ENCODE measurements at places on chromosomes 7 and 10.
A peak's percentile ranks its signal among the peaks of the same experiment; 100 is the strongest.

DNA sequence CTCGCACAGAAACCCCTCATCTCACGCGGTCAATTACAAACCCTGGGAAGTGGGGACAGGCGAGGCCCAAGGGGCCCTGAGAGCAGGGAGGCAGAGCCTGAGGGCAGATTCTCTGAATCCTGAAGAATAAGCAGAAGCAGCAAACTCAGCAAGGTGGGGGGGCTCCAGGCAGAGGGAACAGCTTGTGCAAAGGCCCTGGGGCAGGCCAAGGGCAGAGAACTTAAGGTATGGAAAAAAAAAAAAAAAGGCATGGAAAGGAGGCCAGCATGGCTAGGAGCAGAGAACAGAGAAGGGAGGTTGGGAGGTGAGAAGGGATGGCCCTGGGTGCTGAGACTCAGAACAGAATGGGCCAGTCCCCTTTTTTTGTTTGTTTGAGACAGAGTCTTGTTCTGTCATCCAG, 32.8 kb upstream of the TNRC18 start:
- DNase-seq, result no peak

GRCh38 chr10:113999531-113999930, 44.1 kb upstream of the ADRB1 start:
- no peak for DNase-seq

- no peak for DNase-seq
Measured at GRCh38 chr7:27245124-27245797, 2.7 kb downstream of the EVX1 start.

GRCh38 chr7:159091041-159091440, 53.6 kb downstream of the VIPR2 start:
- no peak for DNase-seq

DNA sequence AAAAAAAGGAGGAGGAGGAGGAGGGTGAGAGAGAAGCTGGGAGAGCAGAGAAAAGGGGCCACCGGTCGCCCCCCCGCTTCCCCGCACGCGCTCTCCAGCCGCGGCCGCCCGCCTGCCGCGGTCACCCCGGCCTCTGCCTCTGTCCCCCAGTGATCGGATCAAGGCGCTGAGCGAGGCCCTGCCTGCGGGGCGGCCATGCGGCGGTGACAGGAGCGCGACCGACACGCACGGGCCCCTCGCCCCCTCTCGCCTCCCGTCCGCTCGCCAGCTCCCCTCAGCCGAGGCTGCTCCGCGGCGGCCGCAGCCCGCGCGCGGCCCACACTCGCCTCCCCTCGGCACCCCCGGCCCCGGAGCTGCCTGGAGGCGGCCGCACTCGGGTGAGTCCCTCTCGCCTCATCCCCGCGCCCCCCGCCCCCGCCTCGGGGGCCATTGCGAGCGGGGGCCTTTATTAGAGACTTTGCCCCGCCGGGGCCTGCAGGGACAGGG, at the start of gene GTF2I:
Gene GTF2I, plus strand, starts transcription at position 27 of the 486 bp plus-strand sequence. CDS start 31,411 bp downstream, outside the sequence.
- DNase-seq, result no peak

- DNase-seq, result no peak
Measured at GRCh38 chr10:71367271-71367670, 29.4 kb upstream of the CDH23 start.

DNA sequence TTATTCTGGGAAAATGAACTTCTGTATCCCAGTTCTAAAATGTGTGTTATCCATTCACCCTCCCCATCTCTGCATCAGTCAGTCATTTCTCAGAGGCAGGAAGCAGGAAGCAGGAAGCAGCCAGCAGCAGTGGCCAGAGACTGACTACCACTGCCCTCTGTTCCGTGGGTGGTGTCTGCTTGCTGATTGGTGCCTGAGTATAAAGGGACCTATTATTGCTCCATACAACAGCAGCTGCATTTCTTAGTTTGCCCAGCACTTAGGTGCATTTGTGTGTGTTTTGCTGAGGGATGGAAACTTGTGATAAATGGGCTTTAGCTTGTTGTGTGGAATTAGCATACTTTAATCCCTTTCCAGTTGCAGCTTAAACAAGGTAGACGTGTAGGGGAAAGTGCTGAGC, 582.2 kb downstream of the SORCS1 start:
- DNase-seq, result no peak

GRCh38 chr10:21499701-21500577, 25.5 kb downstream of the SKIDA1 start:
- peak; percentile 70 for DNase-seq

DNA sequence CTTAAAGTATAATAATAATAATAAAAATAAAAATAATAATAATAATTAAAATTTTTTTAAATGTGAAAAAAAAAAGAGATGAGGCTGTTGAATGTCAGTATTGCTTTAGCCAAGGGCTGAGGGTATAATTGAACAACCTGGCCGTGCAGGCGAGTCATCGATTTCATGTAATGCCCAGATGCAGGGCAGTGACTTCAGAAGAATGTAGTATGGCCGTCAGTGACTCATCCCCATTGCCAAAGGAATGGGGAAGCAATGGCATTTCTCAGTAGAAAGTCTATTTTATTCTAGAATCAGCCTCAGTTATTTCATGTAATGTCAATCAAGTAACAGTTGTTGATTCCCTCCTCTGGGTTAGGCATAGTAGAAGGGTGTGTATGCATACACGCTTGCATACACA, 516.4 kb downstream of the GLRX3 start:
- DNase-seq, result no peak

- no peak for DNase-seq
Measured at GRCh38 chr10:73867126-73867807, 7.1 kb downstream of the CAMK2G start.

GRCh38 chr7:158587162-158588084, at the start of gene PTPRN2:
Gene PTPRN2, minus strand, starts transcription at chr7:158587823.
- DNase-seq, result peak; percentile 84

DNA sequence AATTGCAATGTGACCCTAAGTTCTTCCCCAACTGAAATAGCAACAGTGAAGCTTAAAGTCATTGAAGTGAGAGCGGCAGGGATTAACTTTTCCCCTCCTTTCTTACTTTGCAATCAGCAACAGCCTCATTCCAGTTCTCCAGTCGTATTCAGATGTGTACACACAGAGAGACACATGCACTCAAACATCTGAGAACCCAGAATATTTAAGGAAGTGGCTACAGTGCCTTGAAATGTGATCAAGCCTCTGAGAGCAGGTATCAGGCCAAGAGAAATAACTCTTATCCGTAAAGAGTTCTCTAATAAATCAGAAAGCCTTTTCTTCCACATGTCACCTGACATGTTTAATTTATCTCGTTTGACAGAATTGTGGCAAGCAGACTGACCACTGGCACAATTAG, 388.9 kb upstream of the NPVF start:
- no peak for DNase-seq

DNA sequence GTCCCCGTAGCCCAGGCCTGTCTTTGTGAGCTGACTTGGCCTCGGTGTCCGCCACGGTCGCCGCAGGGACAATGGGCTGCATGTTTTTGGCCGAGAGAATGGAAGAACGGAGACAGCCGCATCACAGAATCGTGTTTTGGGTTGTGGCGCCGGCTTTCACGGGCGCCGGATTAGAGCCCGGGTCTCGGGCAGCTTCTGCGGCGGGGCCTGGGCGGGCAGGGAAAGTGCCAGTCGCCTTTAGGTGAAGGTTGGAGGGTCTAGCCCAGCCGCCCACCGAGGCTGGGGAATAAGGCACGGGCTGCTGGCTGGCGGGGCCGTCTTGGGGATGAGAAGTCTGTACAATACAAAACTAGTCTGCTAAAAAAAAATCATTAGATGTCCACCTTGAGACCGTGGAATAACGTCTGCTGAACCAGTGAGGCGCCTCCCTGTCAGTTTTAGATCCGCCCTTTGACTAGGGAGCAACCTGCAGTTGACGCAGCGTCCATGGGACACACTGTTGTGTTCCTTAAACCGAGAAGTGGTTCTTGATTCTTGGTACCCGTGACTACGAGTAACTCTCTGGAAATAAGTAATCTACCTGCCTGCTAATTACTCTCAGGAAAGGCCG, 577 bp downstream of the DNAJB9 start:
- peak; percentile 86 for DNase-seq

- no peak for DNase-seq
Measured at GRCh38 chr7:153891990-153892389, 160.2 kb upstream of the DPP6 start.

DNA sequence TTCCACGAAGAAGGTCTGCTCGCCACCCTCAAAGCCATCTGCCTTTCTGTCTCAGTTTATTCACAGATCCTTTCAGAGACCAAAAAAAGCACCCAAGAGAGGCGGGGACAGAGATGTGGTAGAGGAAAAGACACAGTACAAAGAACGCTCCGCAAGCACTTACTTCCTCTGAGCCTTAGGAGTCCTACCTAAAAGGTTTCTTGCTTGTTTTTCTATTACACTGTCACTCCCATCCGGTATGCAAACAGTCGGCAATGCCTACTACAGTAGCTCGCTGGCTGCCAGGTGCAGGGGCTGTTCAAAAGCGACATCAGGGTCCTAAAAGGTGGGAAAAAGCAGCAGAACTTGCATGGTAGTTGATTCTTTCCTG, 816 bp downstream of the TECPR1 start:
- peak; percentile 88 for DNase-seq

- peak; percentile 62 for DNase-seq
Measured at GRCh38 chr7:66894463-66895080, 26.5 kb upstream of the TMEM248 start.

DNA sequence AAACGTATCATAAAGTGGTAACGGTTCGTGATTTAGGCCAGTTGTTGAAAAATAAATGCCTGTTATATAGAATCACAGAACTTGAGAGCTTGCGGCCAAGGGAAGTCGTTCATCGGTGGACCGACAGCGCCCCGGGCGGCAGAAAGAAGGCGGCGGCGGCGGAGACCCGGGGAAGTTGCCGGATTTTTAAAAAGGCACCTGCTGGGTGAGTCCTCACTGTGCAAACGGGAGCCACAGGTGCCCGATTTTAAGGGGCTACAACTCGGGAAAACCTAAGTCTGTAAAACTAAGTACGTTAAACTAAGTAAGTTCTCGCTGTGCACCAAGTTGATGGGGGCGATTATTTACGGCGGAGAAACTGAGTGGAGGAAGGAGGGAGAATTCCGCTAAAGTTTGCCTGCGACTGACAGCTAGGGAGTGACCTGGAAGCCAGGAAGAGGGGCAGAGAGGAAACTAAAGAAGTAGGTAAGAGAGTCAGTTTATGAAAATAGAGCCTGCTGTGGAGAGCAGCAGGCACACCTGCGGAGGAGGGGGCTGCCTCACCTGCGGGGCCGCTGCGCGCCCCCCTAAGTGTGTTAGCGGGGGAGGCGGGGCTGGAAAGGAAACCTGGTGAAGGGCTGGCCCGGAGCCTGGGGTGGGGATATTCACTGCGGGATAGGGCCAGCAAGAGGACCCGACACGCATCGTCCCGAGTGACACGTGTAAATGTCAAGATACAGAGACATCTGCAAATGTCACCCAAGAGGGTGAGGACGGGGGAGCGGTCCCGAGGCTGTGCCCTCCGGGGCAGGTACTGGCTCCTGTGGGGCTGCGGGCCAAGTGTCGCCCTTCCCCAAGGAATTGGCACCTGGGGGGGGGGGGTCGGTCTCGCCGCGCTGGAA, 996 bp downstream of the ADAM12 start:
- peak; percentile 70 for DNase-seq

DNA sequence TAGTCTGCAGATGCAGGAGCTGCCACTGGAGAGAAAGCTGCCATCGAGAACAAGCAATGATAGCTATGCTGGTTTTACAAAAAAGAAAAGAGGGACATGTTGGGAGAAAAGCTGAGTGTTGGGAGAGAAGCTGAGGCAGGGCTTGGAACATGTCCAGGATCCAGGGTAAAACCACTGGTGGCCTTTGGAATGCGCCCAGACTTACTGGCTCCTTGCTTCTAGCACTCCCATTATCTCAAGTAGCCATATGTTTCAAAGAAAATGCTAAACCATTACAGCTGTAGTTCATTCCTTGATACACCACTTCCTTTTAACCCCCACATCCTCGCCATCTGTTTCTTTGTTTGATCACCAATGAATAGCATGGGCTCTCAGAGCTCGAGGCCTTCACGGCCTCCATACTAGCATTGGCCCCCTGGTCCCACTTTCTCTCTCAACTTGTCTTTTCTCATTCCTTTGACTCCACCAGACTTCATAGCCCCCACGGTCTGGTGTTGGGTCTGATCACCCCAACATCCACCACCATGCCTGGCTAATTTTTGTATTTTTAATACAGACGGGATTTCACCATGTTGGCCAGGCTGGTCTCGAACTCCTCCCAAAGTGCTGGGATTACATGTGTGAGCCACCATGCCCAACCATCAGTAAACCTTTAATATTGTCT, 23.8 kb upstream of the PLAC9 start:
- no peak for DNase-seq

DNA sequence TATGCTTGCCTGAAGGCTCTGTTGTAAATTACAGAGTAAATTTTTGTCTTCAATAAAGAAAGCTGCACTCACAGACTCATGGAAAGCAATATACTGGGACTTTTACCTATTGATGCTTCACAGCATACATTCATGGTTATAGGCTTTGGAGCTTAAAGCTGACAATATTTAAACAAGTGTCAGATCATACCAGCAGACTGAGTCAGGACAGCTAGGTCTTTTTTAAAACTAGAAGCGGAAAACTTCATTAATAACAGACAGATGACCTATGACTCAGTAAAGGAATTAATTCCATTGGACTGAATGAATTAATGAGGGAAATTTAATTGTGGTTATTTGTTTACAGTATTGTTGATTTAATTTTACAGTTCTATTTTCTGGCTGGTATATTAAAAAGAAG, 165.8 kb upstream of the DGKB start:
- no peak for DNase-seq

GRCh38 chr7:156635529-156636385, 4.8 kb upstream of the RNF32 start:
- no peak for DNase-seq

- DNase-seq, result no peak
Measured at GRCh38 chr7:36486336-36486735, 96.7 kb downstream of the ANLN start.

DNA sequence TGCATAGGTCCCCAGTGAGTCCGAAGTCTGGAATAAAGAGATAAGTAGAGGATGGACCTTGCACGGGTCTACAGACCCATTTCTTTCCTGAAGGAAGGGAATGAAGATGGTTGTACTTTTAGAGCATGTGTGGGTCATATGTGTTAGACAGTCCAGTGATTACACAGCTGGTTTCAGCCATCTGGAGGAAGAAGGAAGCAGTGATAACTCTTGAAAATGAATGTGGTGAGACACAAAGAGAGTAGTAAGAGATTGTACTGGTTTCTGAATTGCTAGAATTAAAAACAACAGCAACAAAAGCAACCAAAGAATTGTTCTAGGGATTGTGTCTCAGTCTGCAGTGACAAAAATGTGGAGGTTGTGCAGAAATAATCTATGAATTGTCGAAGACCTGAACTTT, 258.9 kb downstream of the SUGCT start:
- DNase-seq, result no peak

DNA sequence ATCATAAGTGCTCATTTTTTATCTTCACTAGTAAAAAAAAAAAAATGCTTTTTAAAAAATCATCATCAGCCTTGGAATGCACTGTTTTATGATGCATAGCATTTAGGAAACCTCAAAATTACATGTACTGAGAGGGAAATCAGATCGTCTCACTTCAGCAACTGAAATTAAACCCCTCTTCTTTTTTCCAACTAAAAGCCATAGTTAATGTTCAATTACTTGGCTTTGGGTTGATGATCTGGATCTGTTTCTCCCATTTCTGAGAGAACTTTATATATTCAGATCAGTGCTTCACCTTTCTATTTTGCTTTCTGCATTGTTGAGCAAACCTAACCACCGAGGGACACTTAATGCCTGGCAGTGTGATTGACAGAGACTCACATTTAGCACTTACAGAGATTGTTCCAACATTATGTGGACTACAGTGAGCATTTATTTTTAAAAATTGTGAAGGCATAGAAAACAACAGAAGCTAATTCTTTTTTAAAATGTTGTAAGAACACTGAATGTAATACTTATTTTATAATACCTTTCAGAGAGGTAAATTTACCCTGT, 678.4 kb downstream of the PHTF2 start:
- no peak for DNase-seq
